OCI-M1 (cell line): ENCODE measurements at places on chromosomes 16 and 17.

- peak; percentile 14 for DNase-seq
Observed at GRCh38 chr17:8843344-8843743, 24.1 kb downstream of the PIK3R6 start.

DNA sequence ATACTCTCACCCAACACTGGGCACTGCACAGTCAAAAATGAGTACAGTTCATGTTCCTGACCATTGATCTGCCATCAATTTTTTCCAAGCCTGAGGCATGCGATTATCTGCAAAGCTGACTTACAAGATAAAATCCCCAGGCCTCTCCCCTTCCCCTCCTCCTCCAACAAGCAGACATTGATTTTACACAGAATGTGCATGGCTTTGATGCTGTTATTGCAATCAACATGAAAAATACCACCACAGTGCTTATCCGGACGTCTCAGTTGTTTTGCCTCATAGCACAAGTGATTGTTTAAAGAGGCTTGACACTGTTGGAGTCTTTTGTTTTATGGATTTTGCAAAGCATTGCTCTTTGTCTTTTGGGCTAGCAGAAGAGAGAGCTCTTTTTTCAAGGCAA, 163.8 kb downstream of the TOX3 start:
- no peak for DNase-seq

DNA sequence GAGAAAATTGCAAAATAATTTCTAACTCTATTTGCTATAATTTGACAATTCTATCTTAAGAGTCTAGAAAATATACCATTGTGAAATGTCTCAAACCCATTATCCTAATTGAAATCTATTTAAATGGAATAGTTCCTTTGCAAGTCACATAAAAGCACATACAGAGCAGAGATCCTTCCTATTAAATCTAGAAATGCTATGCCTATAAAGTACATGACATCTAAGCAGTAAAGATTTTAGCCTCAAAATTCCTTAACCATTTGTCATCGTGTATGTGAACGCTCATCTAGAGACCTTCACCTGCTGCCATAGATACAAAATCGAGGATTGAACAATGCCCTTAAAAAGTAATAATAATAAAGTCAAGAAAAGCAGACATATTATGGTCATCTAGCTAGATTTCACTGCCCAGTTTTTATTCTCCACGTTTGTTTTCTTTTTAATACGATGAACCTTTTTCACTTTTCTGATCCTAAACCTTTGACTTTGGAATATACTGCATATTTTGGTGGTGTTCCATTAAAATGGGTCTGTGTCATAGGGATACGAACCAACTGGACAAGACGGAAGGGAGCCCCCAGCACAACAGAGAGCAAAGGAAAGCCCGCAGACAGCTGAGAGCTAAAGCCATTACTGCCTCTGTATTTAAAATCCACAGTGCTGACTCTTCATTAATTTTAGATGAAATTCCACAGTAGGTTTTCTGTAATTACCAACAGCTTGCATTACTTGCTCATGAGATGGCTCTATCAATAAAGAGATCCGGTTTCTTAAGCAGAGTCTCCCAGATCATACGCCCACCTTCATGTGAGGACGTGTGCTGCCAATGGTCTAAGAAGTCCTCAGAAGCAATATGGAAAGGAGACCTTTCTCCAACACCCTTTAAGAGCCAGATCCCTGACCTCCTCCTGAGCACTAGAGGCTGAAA, 17.6 kb downstream of the TEX2 start:
- no peak for DNase-seq

GRCh38 chr17:30997270-30997669, 26.4 kb downstream of the RNF135 start:
- DNase-seq = no peak

- DNase-seq = no peak
Observed at GRCh38 chr17:49579522-49579921, 3.9 kb downstream of the NXPH3 start.

DNA sequence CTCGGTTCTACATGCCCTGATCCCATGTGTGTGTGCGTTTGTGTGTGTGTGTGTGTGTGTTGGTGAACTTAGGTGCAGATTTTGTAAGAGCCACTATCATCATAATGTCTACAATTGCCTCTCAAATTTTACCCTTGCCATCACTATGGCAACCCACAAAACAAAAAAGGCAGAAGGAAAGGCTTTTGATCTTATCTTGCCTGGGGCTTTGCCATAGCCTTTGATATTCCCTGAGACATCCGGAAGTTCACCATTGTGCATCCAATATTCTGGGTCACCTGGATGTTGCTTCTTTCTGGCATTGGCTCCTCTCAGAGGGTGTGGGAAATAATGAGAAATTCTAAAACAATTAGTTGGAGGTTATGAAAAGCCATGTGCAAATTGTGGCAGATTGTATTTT, 114.7 kb downstream of the HAPSTR1 start:
- DNase-seq = no peak

- DNase-seq = no peak
Observed at GRCh38 chr17:49022391-49022941, 25.3 kb downstream of the IGF2BP1 start.

DNA sequence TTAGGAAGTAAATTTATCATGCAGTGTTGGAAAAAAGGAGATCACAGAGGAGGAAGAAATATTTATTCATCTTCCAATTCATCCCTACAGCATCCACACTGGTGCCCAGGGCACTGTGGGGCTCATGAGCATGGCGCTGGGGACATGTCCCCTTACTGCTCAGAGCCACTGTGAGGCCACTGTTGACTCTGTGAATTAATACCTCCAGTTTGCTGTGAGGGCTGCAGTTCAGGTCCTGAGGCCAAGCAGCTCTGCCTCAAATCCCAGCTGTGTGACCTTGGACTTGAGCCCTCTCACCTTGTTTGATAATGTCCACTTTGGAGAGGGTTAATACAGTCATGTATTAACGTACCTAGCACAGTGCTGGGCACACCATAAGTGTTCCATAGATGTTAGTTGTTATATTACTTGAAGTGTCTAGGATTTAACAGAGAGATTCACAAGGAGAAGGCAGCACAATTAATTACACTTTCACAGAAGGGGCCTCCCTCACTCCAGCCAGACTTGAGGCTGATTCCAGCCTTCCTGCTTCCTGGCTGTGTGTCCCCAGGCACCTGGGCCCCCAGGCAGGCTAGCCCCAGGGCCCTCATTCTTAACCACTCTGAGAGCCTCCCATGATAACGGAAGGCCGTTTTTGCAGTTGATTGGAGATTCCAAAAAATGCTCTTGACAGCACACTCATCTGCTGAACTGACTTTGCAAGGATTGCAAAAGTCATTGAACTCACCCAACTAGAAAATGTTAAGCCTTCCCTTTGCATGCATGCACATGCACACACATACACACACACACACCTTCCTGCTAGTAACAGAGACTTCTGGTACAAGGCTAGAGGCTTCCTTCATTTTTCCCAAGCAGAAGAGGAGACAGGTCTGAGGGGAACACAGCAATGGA, 29.4 kb downstream of the KATNIP start:
- DNase-seq = no peak
